Germinal center (tissue), 1 donor: ENCODE measurements at places on chromosomes 5 and 9.
A peak's percentile ranks its signal among the peaks of the same experiment; 100 is the strongest.

- no peak for DNase-seq
Observed at GRCh38 chr5:148915224-148915817, 88.9 kb downstream of the ADRB2 start.

- DNase-seq: no peak
Observed at GRCh38 chr5:118551031-118551430, 437.3 kb downstream of the DTWD2 start.

DNA sequence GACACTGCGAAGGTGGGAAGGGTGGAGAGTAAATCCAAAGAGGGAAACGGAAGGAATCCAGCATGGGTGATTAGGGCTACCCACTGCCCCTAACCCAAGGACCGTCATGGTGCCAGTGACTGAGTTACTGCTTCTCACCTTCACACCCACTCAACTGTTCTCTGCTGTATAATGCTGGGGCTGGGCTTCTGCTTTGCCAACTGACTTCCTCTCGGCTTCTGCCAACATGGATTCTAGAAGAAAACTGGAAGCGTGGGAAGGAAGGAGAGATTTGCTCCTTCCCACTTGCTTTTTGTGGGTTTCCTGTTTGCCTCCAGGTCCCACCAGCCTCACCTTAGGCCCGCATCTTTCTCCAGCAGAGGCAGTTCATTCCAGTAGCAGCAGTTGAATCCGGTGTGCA, 153.5 kb upstream of the RAI14 start:
- no peak for DNase-seq

DNA sequence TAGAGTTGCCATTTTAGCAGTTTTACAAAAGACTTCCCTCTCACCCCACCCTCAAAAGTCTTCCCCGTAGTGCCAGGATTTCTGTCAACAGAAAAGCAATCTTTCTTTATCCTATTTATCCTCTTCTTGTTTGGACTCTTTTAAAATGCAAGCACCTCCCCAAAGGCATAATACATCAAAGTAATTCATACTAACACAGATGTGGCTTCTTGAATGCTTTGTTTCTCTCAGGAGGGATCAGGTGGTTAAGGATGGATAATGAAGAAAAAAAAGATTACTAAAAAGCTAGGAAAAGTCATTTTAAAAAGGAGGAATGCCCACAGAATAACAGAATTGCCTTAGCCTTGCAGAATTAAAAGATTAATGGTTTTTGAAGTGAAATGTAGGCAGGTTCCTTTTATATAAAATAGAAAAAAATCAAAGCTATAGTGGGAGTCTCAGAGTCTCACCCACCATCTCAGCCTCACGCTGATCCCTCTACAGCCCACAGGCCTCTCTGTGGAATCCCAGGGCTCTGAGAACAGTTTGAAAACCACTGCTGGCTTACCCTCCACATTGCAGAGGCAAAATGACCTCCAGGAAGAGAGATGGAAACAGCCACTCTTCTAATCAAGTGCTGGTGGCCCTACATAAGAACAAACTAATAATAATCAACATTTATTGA, 102.2 kb downstream of the GCNT1 start:
- DNase-seq: no peak

- no peak for DNase-seq
Observed at GRCh38 chr9:13865869-13866268, 448.1 kb downstream of the NFIB start.

DNA sequence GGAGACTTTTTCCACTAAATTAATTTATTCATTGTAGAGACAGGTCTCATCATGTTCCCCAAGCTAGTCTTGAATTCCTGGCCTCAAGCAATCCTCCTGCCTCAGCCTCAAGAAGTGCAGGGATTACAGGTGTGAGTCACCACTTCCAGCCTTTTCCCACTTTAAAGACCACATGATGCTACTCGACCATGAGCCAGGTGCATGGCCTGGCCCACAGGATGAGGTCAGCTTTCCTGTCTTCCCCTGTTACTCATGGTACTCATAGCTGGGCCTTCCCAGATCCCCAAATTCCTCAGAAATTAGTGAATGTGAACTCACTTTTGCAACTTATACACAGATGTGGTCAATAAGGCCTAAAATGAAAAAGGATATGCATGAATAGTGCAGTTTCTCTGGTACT, 395.9 kb downstream of the SEMA5A start:
- no peak for DNase-seq

GRCh38 chr5:90548069-90548593, 10.5 kb upstream of the ADGRV1 start:
- DNase-seq: no peak

- no peak for DNase-seq
Observed at GRCh38 chr5:143569213-143569701, 165.8 kb upstream of the NR3C1 start.

GRCh38 chr5:38660194-38660668, 103.8 kb upstream of the LIFR start:
- no peak for DNase-seq

GRCh38 chr9:134891713-134892112, 11.1 kb downstream of the FCN2 start:
- no peak for DNase-seq

GRCh38 chr5:7682379-7682778, 168.6 kb downstream of the CFAP90 start:
- DNase-seq: no peak

- DNase-seq: no peak
Observed at GRCh38 chr5:151171529-151171928, 13.9 kb upstream of the ANXA6 start.

- peak; percentile 34 for DNase-seq
Observed at GRCh38 chr5:56814361-56814962, 887 bp upstream of the MAP3K1 start.

GRCh38 chr5:144313147-144313726, 142.6 kb downstream of the KCTD16 start:
- no peak for DNase-seq

GRCh38 chr5:149382517-149383220, 3.6 kb upstream of the IL17B start:
- DNase-seq: no peak

DNA sequence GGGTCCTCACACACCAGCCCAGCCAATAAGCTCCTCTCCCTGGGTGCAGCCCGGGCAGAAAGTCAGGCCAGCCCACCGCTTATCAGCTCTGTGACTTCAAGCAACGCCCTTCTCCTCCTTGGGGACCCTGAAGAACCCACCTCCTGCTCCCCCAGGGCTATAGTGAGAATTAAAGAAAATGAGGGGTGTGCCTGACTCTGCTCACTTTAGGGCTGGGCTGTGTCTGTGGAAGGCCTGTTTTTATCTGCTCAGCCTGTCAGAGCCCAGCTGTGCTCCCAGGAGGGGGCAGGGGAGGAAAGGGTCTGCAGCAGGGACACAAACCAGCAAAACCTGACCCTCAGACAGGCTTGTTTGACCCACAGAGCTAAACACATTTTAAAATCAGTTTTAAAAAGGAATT, 3.9 kb downstream of the GPRIN1 start:
- no peak for DNase-seq

DNA sequence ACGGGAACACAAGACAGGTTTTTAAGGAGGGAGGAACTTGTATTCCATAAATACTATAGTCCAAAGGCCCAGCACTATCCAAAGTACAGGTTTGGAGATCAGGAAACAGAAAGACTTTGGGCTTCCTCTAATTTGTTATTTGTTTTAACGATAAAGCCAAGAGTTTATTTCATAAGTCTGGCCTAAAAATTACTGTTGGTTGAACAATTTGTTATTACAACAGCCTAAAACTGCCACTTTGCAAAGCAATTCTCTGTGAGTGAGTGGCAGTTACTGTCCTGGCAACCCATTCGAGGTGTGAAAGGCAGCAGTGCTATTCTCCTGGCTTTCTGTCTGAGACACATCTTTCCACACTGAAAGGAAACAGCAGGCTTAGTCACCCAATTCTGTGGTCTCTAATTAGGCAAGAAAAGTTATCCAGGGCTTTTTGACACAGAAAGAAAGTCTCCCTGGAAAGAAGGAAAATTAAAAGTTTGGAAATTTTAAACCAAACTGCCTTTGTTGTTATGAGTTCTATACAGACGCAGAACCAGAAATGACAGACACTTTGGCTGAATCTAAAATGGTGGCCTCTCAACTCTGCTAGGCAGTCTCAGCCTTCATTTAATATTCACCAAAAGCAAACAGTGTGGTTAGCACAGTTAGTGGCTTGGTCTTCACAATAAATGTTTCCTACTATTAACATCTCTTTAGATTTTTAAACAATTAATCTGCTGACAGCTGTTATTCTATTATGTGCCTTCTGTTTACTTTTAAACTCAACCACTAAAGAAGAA, 33.9 kb downstream of the PSMB7 start:
- no peak for DNase-seq

GRCh38 chr9:109430231-109430630, 67.9 kb downstream of the PTPN3 start:
- DNase-seq: no peak

- DNase-seq: no peak
Observed at GRCh38 chr9:122090981-122091380, 2.1 kb downstream of the TTLL11 start.

DNA sequence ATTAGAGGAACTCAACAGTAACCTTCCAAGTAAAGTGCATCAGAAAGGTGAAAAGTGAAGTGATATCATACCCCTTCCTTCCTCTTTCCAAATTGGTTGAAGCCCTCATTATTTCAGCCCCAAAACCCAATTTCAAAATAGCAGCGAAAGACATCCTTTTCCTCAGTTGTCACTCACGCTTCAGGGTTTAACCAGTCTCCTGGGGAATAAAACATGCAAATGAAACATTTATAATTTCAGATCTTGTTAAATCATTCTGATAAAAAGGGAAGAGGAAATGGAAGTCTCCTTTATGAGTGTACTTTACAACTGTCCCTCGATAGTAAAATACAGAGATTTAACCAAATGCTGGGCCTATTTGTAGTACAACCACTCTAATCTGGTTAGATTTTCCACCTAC, 22.5 kb downstream of the TRPM6 start:
- peak; percentile 56 for DNase-seq

- DNase-seq: no peak
Observed at GRCh38 chr5:2761921-2762488, 10.5 kb upstream of the IRX2 start.

GRCh38 chr5:119864286-119864685, 234.9 kb downstream of the FAM170A start:
- no peak for DNase-seq

DNA sequence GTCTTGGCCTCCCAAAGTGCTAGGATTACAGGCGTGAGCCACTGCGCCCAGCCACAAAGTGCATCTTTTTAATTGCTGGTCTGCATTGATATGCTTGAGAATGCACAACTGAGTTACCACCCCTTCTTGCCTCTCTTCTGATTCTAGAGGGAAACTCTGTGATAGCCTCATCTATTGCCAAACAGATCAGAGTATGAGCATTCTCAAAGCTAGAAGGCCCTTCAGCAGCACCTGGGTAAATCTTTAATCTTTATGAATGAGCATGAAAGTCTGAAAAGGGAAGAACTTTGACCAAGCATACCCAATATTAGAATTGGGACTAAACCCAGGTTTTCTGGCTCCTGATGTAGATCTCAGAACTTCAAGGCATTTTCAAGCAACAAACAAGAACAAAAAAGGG, 298.3 kb upstream of the TNC start:
- no peak for DNase-seq

GRCh38 chr9:94111446-94111845, 27.2 kb downstream of the PTPDC1 start:
- DNase-seq: no peak

DNA sequence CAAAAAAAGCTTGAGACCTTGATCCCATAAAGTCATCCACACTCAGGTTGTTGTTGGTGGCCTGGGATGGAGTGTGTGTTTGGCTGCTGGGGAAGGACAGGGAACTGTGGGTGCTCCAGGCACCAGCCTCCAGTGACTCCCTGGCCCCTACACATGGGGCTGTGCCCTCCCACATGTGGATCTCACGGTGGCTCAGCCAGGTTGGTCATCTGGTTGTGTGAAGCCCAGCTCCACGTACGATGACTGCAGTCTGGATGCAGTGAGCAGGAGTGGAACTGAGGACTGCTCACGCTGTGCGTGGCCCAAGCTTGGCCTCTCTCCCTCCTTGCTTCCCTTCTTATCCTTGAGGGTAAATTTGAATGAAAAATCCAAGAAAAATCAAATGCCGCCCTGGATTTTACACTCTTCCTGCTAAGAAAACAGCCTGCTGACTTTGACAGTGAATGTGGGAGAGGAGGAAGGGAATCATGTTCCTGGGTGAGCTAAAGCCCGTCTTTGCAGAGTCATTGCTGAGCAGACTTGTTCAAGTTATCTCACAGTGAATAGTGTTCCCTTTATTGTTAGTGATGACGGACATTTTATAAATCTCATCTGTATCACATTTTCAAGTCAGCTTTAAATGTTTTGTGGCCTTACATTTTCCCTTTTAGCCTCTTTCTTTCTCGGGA, 65.1 kb upstream of the CACNA1B start:
- no peak for DNase-seq

DNA sequence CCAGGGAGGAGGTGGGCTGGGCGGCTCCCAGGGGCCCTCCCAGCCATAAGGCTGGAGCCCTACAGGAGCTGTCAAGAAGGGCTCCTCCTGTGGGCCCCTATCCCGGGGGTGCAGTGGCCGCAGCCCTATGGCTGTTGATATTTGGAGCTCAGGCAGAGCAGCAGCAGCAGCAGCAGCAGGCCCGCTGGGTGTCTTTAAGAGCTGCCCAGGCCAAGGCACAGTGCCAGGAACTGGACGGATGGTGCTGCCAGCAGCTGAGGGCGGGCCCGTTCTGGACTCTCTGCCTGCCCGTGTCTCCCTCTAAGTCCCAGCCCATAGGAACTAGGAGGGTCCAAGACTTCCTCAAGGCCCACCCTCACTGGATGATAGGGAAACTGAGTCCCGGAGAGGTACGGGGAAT, 3.6 kb downstream of the AK1 start:
- no peak for DNase-seq

- DNase-seq: no peak
Observed at GRCh38 chr5:50965654-50966375, 299.4 kb downstream of the PARP8 start.

GRCh38 chr5:128083811-128084227, 253 bp downstream of the SLC12A2 start:
- no peak for DNase-seq

DNA sequence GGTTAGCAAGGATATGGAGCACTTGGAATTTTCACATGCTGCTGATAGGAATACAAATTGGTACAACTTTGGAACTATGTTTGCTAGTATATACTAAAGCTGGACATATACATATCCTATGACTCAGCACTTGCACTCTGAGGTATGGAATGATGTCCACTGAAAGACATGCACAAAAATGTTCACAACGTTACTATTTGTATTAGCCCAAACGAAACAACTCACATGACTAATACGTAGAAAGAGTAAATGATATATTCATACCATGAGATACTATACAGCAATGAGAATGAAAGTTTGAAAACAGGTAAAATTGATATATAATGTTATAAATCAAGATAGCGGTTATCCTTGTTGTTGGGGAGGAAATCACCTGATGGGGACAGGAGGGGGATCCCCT, 45.5 kb upstream of the CDC42SE2 start:
- no peak for DNase-seq
